ENCODE measurements at places on chromosomes 6 and 20.

DNA sequence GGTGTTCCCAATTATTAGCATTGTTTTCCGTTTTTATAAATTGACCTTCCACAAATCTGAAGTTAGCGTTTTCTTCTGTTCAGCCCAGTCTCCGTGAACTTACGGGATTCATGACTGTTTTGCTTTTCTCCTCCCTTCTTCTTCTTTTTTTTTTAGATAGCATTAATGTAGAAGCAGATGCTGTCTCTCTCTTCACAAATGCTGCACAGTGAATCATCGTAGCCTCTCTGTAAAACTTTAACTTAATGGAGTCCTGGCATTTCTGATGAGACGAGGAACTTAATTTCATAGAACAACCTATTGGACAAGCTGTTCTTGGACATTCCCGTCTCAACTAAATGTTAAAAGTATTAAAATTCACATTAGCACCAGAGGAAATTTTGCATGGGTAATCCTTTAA, 138.0 kb upstream of the EEF1E1 start:
- DNase-seq = no peak

GRCh38 chr6:135658916-135659315, 161.4 kb upstream of the AHI1 start:
- no peak for DNase-seq

DNA sequence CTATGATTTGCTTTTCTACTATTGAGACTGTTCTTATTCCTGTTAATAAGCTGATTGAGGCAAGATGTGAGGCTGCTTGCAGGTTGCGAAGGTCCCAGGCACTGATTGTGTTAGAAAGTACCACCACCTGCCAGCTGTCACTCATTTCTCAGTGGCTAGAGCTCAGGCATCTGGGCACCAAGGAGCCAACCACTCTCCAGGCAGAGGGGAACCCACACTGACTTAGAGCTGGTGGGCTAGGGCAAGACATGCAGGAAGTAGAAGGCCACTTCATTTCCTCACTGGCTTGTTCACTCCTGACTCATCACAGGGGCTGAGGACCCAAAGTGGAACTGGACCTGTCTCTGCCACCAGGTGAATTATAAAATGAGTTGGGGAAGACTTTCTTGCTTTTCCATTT, 7.8 kb upstream of the DLL1 start:
- DNase-seq = no peak

- no peak for DNase-seq
These were observed 1.6 kb downstream of the ITPR3 start for GRCh38 chr6:33622456-33623431.

GRCh38 chr6:167141667-167142432, 15.9 kb downstream of the GPR31 start:
- no peak for DNase-seq

GRCh38 chr6:112310439-112311125, 36.5 kb upstream of the RFPL4B start:
- no peak for DNase-seq

DNA sequence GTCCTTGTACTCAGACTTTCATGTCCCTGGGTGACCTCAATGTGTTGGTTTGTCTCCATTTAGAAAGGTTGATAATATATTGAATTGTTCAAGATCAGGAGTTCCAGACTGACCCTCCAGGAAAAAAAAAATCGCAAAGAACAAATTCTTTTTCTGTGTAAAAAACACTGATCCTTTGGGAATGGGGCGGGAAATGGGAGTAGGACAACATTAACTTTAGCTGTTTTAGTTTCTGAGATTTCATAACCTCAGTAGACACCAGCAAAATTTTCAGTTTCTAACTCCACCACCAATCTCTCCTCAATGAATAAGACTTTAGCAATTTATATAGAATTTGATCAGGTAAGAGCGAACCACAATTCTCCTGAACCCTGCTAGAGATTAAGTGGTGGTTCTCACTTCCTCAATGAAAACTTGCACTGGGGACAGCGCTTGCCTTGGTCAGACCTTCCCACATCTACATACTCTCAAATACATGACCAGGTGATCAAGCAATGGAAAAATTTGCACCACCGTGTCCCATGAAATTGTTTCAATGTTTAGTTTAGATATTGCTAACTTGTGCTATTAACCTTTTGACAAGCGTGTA, 231.2 kb upstream of the PLN start:
- no peak for DNase-seq

DNA sequence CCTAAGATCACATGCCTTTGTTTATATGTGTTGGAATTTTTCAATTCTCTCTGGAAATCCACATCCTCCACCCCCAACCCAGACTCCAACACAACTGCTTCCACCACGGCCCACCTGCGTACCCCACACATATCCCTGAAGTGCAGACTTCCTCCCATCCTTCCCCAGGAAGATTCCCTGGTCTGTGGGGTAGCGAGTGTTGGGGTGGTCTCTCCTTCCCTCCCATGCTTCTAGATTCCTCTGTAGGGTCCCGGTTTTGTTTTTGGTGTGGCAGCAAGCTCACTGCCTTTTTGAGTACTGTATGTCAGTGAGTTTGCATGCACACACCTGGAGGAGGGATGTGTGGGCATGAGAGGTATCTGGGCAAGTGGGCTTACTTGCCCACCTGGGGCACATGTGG, 127.6 kb downstream of the MRPL14 start:
- DNase-seq = no peak

- no peak for DNase-seq
These were observed 3.8 kb upstream of the ENTPD6 start for GRCh38 chr20:25191689-25192088.

GRCh38 chr6:12952318-12952717, 235.8 kb downstream of the PHACTR1 start:
- no peak for DNase-seq

GRCh38 chr20:59386809-59387208, 86.4 kb downstream of the EDN3 start:
- no peak for DNase-seq

DNA sequence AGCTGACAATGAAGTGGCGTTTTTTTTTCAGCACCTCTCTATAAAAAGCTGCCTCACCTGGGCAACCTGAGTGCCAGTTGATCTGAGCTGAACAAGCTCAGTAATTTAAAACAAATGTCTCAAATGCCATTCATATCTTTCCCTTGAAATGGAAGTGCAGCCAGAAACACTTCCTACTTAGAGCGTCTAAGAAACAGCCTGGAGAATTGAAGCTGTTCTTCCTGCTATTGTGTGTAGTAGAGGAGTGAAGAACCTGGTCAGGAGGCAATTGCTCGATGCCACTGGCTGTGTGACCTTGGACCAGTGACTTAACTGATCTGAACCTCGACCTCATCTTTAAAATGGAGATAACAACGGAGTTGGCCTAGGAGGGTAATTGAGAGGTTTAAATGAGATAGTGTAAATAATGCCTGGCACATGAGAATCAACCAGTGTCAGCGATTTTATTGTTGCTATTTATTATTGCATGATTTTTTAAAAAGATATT, 95.4 kb upstream of the FOXQ1 start:
- DNase-seq = no peak

- no peak for DNase-seq
These were observed 237.8 kb downstream of the TBX18 start for GRCh38 chr6:84526631-84527030.

DNA sequence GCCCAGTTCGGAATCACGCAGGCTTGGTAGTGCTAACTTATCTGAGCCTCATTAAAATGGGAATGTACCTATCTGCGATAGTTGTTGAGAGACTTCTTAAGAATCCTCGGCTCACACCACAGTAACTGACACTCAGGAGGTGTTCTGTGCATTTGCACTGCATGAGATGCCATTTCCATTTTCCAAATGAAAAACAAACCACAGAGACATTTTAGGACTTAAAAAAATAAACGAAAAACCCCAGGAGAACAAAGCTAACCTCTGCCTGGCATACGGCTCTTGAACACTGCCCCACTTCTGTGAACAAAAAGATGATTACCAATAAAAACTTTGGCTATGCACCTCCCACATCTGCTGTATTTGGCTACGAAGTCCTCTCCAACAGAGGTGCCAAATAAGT, 37.6 kb downstream of the BEND3 start:
- DNase-seq = no peak

- DNase-seq = no peak
These were observed 172.9 kb upstream of the CDYL start for GRCh38 chr6:4603291-4603690.

DNA sequence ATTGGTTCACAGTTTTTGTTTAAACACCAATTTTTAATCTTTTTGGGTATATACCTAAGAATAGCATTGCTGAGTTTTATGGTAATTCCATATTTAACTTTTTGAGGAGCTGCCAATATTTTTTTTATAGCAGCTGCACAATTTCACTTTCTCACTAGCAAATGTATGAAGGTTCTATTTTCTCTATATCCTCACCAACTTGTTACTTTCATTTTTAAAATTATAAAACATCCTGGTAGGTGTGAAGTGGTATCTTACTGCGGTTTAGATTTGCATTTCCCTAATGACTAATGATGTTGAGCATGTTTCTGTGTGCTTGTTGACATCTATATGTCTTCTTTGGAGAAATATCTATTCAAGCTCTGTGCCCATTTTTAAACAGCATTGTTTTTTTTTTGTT, 452.1 kb downstream of the GRIK2 start:
- no peak for DNase-seq

GRCh38 chr6:98777762-98778161, 56.6 kb upstream of the POU3F2 start:
- no peak for DNase-seq

DNA sequence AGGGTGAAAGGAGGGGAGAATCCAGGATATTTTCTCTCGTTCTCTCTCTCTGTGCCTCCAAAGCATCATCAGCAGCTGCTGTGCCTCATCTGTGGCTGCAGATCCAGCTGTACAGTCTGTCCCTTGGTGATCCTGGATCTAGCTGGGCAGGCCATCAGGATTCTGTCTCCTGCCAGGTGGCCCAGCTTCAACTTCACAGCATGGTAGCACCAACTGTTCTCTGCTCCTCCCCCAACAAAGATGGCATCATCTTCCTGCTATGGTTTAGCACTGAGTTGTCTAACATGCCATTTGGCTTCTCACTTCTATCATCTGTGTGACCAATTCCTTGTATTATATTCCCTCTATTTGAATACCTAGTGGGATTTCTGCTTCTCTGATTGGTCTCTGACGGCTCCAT, 28.6 kb upstream of the ARFGEF2 start:
- DNase-seq = no peak

- DNase-seq = no peak
These were observed 10.7 kb downstream of the PEDS1 start for GRCh38 chr20:50142812-50143211.

DNA sequence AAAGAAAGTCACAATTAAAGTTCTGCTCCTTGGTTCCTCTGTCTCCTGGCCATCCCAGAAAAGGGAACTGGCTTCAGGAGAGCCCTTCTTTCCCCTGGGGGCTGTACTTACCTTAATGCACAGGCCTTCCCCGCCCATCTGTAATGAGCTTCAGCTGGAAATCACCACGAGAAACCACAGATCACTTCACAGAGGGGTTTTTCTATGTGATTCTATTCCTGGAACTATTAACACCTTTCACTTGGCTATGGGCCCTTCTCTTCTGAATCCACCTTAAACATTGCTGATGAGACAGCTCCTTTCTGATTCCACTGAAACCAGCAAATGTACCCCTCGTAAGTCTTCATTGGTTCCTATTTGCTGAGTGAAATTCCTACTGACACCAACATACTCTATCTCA, 80.7 kb downstream of the FOXF2 start:
- no peak for DNase-seq

DNA sequence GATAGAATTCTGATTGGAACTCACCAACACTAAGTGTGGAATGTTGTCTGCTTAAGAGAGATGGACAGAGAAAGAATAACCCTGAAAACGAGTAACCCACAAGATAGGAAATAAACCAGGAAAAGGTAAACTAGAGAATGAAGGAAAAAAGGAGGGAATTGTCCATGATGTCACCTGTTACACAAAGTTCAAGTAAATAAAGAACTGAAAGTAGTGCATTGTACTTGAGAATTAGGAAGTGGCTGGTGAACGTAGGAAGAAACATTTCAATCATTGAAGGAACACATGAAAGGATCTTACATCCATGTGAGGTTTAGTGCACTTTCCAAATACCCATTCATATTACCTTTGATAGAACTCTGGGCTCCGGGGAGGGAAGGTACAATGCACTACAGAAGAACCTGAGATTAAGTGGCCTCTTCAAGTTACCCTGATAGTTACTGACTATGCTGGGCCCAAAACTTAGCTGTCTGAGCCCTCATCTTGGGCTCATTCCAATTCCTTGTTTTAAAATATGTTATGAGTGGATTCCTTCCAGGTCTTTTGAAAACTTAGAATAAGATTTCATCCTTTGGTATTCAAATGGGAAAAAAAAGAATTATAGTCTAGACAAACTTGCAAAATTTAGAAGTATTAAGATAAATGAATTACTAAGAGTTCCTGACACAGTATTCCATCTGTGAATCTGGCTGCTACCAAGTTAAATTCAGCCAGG, 1.1 kb upstream of the STX7 start:
- DNase-seq = no peak

- no peak for DNase-seq
These were observed 734 bp downstream of the TPBG start for GRCh38 chr6:82364087-82365015.

DNA sequence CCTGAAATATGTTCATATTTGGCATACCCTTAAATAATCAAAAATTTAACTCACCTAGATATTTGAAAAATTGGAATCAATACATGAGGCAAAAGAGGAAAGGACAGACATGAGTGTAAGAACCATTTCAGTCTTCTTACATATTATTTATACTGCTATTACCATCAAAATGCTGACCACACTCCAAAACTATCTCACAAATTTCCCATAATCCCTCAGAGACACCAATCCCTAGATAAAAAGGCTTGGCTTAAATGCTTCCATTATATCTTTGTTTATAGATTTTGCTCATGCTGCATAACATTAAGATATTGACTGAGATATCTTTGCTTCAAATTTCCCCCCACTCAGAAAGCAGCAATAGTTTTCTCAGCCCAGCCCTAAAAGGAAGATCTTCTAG, 11.7 kb upstream of the NT5DC1 start:
- DNase-seq = no peak

GRCh38 chr6:168714547-168715260, 273.7 kb downstream of the SMOC2 start:
- DNase-seq = no peak

DNA sequence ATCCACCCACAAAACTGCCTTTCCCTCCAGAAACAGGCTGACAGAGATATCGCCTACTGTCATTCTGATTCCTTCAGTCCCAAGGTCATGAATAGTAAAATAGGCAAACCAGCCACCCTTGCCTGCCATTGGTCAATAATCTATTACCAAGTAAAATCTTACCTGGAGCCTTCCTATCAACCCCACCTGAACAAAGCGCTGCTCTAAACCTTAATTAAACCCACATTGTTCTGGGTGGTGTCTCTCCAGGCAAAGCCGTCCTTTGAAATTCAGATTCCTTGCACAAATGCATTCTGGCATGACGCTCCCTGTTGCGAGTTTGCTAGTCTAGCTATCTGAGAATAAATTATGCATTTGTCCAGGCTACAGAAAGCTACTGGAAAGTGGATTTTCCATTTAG, 291.6 kb upstream of the ECI2 start:
- DNase-seq = no peak

GRCh38 chr6:6834356-6835222, 246.1 kb downstream of the LY86 start:
- DNase-seq = no peak

GRCh38 chr6:159833556-159833955, 33.5 kb downstream of the PNLDC1 start:
- DNase-seq = peak; percentile 65

- no peak for DNase-seq
These were observed 170.4 kb upstream of the SPTLC3 start for GRCh38 chr20:12838261-12838866.

Data from BJ (cell line).